T-cell (primary cell): ENCODE measurements at places on chromosomes 6 and 20.

DNA sequence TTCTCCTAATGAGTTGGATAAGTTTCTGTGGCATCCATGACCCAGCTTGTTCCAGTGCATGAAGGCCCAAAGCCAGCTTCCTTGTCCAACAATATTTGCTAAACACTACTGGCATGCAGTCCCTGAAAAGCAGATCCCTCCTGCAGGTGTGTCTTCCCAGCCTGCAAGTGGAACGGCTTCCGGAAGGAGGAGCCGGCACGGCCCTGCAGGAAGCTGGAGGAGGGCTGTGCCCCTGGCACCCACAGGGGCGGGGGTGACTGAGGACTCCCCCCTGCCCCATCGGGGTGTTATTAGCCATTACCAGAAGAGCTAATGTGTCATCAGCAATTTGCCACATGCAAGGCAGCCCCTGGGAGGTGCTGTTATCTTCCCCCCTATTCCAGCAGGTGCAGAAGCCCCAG is 27.4 kb downstream of the NPEPL1 start:
- DNase-seq, result no peak

- no peak for DNase-seq
Measured at GRCh38 chr6:151338651-151339200, 52.6 kb downstream of the ZBTB2 start.

DNA sequence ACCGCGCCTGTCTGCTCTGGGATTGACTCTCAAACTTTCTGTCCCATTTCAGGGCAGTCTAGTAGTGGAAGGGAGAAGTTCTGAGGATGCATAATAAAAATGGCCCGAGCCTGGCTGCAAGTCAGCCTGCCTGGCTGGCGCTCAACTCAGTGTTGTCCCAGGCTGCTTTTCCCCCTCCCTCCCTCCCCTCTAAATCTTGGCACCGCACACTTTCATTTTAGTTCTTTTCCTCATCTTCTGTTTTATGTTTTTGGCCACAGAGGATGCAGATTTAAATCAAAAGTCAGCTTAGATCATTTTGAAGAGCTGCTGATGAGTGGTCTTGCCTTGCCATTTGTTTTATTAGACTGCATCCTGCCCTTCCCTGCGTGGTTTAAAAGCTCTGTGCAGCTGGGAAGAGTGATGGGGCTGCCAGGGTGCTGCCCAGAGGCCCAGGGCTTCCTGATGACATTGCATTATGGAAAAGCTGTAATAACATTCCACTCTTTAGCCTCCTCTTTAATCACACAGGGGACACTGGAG is 6.5 kb upstream of the UQCC2 start:
- DNase-seq, result no peak

DNA sequence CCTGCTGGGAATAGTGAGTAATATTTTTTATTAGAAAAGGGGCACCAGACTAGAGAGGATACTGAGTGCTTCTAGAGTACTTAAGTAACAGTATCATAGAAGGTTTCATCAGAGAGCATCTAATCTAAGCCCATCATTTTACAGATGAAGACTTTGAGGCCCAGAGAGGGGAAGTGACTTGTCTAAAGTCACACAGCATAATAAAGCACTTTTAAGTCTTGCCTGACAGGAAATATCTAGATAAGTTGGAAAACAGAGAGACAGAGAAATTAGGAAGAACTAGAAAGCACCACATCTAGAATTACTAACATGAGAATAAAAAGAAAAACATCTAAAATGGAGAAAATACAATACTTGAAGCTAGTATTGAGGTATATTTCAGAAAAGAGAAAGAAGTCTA is 6.0 kb downstream of the HLA-DMA start:
- no peak for DNase-seq

GRCh38 chr6:25888626-25889025 is 14.6 kb upstream of the SLC17A3 start:
- DNase-seq, result no peak

GRCh38 chr6:125198398-125198937 is 44.9 kb downstream of the TPD52L1 start:
- no peak for DNase-seq
